Stimulated activated CD8-positive, alpha-beta memory T cell treated with anti-CD3 and anti-CD28 coated beads, Interleukin-7, amount 100 ng/mL, for 4 hours (primary cell): ENCODE measurements at places on chromosomes 11 and 22.

DNA sequence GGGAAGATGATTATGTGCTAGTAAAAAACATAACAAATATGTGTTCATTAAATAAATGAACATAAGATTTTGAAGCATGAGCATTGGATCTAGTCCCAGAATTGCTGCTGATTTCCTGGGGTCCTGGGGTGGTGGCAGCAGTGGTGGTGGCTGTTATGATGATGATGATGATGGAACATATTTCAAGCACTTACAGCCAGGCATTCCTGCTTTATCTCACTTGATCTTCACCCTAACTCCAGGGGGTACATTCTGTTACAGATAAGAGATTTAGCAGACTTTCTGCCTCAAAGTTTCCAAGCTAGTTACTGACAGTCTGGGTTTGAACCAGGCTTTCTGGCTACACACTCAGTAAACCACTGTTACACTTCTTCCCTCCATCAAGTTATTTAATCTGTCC is 5.2 kb downstream of the TRAPPC4 start:
- no peak for DNase-seq

DNA sequence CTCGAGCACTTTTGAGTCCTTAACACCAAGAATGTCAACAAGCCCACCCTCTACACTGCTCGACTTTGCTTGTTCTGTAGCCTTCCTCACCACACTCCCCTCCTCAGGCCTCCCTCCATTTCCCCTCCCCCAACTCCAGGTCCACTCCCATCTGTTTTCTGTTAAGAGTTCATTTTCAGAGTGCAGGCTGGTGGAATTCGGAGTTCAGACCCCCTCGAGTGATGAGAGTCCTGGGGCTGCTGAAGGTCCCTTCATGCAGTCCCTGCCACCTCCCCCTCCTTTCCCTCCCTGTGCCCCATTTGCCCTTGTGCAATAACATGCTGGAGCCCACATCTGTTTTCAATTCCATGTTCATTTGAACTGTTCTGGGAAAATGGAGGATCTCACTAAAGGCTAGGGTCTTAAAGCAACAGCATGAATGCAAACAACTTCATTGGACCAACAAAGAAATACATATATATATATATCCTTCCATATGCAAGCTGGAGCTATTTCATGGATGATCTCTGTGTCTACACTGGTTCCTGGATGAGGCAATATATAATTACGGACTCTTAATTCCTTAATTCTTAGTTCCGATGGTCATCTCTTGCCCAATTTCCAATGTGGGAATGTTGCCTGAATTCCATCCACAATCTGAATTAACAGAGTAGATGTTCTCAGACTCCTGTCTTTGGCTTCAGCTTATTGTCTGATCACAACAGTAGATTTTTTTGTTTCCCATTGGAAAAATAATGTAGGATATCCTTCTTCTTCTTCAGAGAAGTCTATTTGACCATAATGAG is 340.4 kb downstream of the ETS1 start:
- DNase-seq, result no peak

GRCh38 chr11:11876458-11876857 is 34.7 kb downstream of the USP47 start:
- DNase-seq, result no peak

- no peak for DNase-seq
These were observed 19.8 kb downstream of the SPECC1L start for GRCh38 chr22:24290459-24290858.

GRCh38 chr11:88333862-88334261 is 3.7 kb downstream of the CTSC start:
- no peak for DNase-seq

DNA sequence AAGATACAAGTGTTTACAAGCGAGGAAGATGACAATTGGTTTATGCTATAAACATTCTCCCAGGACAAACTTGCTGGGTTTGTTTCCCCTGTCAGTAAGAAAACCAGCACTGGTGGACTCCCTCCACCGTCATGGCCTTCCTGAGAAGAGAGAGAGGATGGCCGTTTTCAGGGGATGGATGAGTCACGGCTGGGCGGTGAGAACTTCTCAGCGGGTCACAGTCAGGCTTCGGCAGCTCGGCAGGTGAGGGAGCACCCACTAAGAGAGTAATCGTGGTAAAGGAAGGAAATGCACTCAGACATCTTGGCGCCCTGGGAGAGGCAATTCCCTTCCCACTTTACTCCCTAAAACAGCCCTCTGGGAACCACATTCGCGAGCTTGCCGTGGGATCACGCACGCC is 83.9 kb downstream of the NCAM1 start:
- no peak for DNase-seq

DNA sequence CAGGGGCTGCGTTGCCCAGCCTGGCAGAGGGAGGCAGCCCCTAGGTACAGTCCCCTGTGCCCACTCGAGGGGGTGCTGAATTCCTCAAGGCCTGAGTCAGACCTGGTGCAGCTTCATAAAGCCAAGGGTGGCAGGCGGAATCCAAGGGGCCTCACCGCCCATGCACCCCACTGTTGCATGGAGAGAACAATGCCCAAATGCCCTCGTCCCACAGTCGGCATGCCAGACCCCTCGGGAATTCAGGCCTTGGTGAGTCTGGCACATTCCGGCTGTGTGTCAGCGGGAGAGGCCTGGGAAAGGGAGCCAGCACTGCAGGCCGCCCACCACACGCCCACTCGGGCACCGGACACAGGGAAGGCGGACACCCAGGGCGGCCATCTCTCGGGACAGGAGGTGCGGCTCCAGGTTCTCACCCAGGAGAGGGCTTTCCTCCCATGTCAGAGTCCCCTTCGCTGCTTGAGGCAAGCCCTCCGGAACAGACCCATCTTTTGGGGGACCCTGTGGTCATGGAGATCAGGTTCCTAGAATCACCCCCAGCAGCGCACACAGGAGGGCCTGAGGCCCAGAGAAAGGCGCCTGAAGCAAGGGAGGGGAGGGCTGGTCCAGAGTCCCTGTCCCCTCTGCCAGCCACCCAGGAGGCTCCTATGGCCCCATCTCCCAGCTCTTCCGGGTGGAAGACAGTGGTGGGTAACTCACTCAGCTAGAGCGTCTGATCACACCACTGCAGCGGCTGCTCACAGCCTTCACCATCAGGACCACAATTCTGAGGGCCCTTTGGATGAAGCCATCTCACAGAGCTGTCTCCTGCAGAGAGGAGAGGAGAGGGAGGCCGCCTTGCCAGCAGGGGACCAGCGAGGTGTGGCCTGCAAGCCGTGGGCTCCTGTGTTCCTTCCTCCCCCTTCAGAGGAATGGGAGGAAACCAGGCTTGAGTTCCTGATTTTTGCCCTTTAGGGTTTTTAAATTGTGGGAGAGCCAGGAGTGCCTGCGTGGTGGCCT is 31.6 kb upstream of the KCNQ1OT1 start:
- DNase-seq, result no peak

DNA sequence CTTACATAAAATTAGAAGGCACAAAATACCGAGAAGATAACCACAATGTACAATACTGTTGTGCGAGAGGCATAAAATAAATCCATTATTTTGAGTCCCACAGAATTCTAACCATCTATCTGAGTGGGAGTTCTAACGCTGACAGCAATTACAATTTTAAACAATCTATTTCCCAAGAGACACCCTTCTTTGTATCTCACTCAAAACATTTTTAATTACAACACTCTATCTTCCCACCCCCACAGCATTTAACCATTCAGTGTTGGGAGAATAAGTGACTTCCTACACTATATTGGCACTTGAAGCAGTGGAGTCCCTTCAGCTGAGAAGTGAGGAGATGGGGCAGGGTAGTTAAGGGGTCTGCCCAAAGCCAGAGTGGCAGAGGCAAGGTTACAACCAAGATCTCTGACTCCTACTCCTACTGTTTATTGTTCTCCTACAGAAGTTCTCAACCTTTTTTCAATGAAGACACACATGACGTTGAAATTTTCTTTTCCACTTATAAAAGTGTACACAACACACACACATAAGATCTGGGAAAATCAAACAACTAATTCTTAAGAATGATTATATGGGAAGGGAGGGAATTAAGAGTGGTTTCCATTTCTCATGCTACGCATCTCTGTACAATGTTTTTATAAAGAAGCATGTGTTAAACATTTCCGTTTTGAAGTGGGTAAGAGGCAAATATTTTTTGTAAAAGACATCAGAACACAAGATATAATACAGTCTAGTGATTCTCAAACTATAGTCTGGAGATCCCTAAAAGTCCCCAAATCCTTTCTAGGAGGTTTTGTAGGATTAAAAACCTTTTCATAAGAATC is 10.9 kb downstream of the SLC25A17 start:
- no peak for DNase-seq
